Esophagus mucosa (tissue), 1 donor: ENCODE measurements at places on chromosomes 11 and 22.

GRCh38 chr11:56273854-56274253 is at the start of gene OR5T1:
TSS of gene OR5T1 (plus strand) at chr11:56274154. CDS start at chr11:56275639, 1,485 bp downstream.
- ATAC-seq, result no peak

DNA sequence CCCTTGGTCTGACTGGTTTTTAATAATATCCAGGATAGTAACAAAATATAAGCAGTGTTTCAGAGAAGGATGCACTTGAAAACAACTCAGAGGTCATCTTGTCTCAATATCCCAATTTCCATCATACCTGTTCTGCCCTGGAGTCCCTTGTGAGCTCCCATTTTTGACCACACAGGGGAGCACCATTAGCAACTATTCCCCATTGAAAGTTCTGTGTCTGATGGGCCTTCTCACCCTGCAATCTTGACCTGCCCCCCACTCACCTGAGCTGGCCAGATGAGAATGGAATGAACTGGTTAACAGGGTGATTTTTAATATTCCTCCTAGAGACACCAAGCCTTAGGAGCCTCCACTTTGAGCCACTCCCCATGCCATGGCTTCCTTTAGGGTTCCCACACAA is 3.8 kb upstream of the CAPN5 start:
- no peak for ATAC-seq

GRCh38 chr11:111629499-111629898 is 27.2 kb downstream of the SIK2 start:
- ATAC-seq, result no peak

DNA sequence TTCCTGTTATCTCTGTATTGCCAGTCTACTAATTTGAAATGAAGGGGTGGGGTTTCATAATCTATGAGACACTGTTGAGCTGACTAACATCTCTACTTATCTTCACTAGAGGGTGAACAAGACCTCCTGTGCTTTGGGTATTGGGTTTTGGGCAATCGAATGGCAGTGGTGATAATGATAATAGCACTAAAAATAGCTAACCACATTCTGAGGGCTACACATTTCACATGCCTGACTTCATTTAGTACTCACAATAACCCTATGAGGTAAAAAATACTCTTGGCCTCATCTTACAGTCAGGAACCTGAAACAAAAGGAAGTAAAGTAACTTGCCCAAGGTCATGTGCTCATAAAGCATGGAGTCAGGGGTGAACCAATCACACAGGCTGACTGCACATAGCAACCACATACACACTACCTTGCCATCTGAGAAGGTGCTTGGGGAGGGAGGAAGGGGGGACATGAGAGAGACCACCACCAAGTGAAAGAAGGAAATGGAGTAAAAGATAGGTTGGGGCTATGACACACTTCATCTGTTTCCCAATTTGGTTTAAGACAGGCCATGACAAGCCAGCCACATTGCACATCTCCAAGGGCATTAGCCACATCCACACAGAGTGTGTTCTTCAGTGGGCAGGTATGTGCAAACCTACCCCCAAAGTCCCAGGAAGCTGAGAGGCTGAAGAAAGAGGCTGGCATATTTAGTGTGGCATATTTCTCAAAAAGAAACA is 387.6 kb upstream of the DDI1 start:
- ATAC-seq, result no peak

DNA sequence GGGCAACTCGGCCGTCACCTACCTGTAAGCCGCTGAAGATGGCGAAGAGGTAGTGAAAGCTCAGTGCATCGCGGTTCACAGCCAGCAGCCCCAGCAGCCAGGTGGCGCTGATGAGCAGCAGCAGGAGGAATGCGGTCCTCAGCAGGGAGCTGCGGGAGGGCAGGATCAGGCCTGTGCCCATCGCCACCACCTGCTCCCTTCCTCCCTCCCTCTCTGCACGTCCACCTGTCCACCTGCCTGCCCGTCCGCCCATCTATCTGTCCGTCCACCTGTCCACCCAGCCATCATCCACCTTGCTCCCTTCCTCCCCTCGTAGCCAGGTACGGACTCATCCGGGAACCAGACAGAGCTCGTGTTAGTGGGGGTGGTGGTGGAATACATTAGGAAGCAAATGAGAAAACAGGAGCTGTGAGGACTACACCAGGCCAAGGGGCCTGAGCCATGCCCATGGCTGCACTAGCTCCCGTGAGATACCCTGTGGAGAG is 32.2 kb downstream of the TRMU start:
- ATAC-seq, result peak; percentile 60

- ATAC-seq, result peak; percentile 84
Measured at GRCh38 chr22:26330971-26331625, 98.0 kb upstream of the ASPHD2 start.

GRCh38 chr22:29167032-29167911 is 38.4 kb upstream of the EMID1 start:
- ATAC-seq, result peak; percentile 41

DNA sequence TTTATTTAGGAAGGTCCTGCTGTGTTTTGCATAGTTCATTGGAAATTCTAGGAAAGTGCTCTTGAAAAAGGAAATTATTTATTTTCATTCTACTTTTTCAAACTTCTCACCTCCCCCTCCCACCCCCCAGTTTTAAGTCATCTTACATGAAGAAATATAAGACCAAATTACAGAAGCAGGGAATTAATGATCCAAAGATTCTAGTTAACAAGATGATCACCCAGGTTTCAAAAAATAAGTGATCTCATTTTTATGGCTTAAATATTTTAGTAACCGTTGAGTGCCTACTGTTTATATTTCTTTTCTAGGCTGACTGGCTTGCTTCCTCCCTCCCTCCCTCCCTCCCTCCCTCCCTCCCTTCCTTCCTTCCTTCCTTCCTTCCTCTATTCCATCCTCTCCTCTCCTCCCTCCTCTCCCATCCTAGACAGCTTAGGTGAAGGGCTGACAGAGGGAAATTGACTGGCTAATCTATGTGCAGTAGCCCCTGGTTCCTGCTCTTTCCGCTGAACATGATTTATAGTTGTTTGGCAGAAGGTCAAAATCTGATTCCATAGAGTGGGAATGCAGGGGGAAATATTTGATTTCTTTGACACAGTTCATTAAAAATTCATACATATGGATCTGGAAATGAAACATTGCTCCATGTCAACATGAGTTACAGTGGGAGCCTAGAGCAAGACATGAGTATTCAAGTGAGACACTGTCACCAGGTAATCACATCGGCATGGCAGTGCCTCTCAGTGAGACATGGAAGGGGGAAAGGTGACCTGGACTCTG is 123.4 kb downstream of the COMMD9 start:
- no peak for ATAC-seq

DNA sequence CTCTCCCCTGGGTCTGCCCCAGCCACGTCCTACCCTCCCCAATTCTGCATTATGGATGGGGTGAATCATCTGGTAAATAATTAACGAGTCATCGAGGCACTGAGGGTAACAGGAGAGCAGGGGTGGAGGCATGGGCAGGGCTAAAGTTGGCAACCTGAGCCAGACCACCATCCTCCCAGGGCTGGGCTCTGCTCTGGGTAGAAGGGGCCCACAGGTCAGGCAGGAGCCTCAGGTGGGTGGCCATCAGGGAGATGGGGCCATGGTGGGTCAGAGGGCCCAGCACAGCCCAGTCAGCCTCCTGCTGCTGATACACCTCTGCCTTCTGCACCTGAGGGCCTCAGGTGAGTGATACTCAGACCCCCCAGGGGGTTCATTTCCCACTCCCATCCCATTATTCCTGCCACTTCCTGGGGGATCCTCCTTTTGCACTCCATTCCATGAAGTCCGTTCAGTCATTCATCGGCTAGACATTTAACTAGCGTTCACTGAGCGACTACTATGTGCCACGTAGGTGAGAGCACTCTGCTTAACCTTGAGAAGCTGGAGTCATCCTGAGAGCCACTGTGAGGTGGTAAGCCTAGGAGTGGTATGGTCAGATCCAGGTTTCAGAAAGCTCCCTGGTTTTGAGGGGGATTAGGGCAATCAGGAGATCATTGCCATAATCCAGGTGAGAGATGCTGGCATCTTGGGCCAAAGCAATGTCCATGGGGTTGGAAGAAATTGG is at the start of gene VSIG10L2:
Gene VSIG10L2 (plus strand): TSS at position 248 of the 724 bp plus-strand sequence. CDS start 12 bp downstream, at position 260.
- no peak for ATAC-seq

DNA sequence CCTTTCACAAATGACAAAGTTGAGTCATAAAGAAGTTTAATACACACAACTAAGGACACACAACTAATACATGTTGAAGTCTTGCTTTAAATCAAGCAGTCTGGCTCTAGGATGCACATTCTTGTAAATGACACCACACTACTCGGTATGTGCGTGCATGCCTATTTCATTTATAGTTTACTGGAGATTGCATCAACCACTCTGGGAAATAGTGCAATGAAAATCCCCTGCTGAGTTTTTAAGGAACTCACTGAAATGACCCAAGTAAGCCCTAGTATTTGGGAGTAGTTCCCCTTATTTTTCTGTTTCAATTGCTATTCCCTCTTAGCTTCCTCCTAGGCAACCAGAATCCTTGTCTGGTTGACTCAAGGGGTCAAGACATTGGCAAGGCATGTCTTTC is 160.2 kb upstream of the LARGE1 start:
- ATAC-seq, result no peak

DNA sequence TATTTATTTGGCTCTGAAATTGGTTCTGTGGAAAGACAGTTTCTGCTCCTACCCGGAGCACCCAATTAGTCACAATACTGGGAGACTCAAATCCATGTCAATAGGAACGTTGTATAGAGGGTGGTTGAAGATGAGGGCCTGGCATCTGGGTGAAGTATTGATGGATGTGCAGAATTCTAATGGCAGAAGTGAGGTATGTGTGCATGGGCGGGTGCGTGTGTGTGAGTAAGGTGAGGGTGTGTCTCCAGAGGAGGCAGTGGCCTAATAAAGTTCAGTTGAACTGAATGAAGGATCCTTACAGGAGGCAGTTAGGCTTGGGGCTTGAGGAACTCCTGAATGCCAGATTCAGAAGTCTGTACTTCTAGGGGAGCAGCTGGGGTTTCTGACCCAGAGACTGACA is 71.8 kb upstream of the B3GAT1 start:
- no peak for ATAC-seq

DNA sequence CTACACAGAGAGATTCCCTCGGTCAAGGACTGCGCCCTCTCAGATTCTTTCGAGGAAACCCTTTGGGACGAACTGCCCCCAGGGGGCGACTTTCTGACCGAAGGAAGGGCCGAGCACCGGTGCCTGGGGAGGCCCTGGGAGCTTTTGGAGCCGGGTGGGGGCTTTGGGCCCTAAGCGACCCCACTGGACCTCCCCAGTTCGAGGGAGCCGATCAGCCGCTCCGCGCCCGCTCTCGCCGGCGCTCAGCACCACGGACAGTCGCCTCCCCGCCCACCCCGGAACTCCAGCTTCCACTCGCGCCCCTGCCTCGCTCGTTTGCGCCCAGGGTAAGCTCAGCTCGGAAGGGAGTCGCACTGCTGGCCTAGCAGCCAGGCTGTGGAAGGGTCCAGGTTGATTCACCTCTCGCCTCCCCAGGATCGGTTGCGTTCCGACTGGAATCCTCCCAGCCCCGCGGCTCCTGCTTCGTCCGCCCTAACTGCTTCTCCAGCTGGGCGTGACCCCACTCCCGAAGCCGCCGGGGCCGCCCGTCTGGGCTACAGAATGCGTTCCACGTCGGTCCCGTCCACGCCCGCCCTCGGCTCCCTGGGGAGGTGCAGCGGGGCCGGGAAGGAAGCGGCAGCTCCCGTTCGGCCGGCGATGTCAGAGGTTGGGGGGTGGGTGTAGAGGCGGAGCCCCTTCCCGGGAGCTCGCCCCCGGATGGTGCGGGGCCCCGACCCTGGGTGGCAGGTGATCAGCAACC is 428 bp downstream of the SCN3B start:
- ATAC-seq, result peak; percentile 70

DNA sequence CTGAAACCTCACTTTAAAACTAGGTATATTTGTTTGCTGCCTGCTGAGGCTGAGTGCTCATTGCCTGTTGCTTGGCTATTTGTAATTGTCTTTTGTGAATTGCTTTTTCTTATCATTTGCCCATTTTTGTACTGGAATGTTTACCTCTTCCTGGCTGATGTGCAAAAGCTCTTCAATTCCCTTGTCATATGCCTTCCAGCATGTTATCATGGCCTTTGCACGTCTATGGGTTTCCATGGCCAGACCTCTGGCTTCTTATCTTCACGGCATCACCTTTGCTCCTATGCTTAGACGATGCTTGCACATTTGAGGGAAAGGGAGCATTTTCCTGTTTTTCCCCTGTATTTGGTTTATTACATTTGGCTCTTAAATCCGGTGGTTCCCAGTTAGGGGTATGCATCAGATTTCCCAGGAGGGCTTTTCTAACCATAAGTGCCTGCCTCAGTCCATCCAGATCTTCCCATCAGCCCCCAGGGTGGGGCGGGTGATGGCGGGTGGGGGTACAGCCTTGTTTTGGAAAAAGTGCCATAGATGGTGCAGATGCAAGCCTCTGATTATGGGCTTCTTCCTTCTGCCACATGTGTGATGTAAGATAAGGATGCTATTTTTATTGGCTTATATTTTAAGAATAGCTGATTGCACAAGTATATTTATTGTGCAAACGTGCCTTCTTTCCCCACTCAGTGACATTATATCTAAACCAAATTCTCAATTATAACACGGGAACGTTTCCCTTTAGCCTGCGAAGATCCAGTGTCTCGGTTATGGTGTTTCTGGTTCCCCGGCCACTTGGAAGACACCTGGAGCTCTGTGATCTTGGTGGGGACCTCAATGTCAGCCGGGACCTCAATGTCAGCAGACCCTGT is 70.6 kb upstream of the SEPTIN5 start:
- no peak for ATAC-seq

DNA sequence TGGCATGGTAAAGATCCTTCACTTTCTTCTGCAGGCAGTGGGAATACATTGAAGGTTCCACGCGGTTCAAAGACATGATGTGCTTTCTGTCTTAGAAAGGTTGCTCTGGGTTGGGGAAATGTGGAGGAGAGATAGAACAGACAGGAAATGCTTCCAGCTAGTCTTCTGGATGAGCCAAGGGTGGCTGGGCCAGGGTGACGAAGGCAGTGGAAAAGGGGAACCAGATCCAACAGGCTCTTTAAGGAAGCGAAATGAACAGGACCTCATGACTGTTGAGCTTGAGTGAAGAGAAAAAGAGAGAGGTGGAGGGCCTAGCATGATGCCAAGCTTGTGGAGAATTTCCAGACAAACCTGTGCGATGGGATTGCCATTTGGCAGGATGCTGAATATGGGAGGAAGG is 56.4 kb upstream of the LMO1 start:
- ATAC-seq, result no peak

DNA sequence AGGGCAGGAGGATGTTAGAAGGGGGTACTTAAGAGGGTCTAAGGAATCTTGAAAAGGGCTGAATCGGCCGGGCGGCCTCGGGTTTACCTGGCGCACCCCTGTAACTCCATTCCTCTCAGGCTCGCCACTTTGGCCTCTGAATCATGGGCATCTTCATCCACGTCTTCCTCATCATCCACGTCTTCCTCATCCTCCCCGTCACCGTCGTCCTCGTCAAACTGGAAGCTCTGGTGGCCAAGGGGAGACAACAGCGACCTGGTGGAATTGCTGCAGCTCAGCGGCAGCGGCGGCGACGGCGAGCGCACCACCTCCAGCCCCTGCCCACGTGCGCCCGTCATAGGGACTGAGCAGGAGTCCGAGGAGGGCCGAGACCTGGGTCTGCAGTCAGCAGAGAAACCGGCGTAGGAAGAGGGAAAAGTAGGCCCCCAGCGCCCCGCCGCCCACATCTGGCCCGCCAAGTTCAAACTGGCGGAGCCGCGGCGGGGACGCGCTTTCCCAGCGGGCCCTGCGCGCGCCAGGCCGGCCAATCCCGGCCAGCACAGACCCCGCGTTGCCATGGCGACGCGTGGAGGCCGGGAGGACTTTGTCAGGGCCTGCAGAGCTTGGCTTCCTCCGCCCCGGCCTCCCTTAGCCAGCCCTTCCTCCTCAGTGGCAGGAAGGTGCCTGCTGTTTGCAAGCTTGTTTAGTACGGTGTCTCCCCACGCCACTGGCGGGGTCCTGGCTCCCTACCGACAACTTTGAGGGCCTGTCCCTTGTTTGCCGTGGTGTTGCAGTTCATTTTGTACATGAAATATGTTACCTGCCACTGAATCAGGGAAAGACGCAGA is at the start of gene CCDC34:
Gene CCDC34 (minus strand): TSS at position 467 of the 827 bp plus-strand sequence. CDS start 21 bp downstream, at position 446.
- peak; percentile 99 for ATAC-seq
